Forelimb muscle (tissue), 1 donor: ENCODE measurements at places on chromosomes 12 and 14.

DNA sequence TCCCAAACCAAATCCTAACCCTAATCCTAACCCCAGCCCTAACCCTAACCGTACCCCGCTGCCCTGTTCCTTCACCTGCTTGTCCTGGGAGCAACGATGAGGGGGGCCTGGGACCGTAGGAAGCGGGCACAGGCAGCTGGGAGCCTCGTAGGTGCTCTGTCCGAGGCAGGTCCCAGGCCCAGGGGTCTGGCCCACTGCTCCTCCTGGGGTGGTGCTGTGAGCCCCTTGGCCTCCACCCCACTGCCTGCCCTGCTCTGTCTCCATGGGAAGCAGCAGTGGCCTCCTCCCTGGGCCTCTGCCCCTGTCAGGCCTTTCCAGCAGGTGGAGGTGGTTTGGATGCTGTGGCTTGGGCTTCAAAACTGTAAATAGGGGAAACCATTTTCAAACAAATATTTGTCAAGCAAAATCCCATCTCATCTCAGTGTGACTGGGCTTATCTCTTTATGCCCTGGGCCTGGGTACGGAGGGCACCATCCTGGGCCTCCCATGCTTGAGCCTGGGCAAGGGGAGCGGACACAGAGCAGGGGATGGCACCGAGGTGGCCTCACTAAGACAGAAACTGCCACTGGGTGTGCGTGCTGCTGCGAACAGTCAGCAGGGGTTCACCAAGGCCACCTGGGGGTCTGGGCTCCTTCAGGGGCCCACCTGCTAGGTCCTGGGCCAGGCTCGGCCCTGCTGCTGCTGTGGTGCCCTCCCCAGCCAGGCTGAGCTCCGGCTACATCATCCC, 3.7 kb upstream of the BEGAIN start:
- no peak for DNase-seq

DNA sequence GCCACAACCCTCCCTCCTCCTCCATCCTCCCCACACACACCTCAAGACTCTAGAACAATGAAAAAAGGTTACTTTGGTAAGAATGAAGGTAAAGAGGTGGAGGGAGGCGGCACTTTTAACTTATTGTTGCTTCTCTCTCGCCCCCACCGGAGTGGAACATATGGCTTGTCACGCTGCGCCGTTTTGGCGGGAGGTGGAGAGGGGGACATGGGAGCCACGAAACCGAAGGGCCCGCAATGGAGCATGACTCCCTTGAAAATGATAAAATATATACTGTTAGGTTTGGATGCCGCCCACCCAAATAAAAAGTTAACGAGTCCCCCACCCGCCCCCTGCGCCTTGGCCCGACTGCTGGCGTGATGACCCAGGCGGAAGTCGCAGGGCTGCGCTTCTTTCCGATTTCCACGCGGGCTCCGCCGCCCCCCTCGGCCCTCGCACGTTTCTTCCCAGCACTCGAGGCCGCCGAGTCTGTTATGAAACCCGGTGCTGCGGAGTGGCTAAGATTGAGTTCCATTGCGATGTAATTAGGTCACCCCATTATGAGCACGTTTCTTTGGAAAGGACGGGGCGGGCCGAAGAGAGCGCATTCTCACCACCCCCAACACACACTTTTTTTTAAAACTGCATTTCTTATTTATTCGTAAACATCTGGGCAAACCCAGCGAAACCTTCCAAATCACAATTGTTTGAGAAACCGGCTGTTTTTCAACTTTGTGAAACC, 1.4 kb upstream of the ZFP36L1 start:
- DNase-seq = no peak

DNA sequence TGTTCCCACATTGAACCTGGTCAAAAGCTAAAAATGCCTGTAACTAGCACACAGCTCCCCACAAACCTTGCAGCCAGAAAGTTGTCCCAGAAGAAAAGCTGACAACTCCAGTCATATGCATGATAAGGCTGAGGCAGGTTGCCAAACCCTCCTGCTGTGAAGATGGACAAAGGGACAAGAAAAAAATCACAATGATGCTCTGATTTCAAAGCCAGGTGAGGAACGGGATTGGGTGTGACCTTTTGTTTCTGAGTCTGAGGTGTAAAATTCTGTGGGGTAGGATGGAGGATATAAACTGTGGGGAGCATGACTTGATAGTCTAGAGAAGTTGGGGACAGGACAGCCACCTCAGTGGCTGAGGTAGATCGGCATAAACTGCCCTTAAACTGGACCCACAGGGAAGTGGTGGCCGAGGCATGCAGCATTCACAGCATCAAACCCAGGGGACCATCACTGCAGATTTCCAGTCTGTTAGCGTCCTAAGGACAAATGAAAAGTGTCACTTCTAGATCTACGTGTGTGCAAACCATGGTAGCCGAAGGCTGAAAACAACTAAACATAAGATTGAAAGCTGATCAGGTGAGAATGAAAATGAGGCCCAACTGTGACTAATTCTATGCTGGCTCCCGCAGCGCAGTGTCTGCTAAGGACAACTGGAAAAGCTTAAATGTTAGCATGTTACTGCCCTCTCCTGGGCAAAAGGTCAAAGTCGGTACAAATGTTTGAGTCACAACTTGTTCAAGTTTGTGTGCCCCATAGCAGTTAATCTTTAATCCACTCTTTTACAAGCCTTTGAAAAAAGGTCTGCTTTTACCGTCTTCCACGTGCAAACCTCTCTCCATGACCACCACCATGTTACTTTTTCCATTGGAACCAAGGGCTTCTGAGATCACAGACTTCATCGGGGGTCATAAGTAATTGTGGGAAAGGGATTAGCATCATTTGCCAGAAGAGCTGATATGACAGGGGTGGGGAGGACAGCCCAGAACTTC, 39.8 kb downstream of the GRIN2B start:
- no peak for DNase-seq

DNA sequence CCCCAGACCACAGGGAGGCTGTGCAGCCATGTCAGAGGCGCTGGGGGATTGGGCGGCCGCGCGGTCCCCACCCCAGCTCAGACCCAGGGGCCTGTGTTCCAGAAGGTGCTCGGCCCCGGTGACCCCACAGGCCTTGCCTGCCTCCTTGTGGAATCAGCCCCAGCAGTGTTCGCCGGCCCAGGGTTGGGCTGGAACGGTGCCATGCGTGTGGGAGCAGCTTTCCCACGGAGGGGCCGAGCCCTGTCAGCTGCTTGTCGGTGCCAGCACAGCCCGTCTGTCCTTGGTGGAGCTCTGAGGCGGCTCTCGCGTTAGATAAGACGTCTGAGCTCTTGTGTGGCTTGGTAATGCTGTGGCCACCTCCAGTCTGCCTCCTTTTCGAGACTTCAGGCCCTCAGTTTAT, 8.5 kb downstream of the ZFYVE21 start:
- DNase-seq = no peak

GRCh38 chr14:32934881-32935633, 3.6 kb upstream of the NPAS3 start:
- DNase-seq = no peak

GRCh38 chr12:62700091-62700880, 233.7 kb downstream of the MON2 start:
- DNase-seq = no peak

DNA sequence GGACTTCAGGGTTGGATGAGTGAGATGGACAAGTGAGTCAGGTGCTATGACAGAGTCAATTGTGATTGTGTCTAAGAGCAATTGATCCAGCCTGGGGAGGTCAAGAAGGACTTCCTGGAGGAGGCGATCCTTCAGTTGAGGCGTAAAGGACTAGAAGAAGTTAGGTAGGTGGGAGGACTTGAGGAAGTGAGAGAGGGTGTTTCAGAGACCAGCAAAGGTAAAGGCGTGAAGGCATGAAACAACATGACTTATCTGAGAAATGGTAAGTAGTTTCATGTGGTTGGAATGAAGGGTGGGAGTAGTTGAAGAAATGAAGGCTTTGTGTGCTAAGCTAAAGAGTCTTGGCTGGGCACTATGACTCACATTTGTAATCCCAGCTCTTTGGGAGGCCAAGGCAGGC, 48.9 kb upstream of the PPP1CC start:
- DNase-seq = no peak
